ENCODE measurements at places on chromosomes 5 and 9. TPM values are rescaled to one million over a fixed set of nuclear protein-coding genes. Genes with fewer than 3 reads are reported as not detected.

DNA sequence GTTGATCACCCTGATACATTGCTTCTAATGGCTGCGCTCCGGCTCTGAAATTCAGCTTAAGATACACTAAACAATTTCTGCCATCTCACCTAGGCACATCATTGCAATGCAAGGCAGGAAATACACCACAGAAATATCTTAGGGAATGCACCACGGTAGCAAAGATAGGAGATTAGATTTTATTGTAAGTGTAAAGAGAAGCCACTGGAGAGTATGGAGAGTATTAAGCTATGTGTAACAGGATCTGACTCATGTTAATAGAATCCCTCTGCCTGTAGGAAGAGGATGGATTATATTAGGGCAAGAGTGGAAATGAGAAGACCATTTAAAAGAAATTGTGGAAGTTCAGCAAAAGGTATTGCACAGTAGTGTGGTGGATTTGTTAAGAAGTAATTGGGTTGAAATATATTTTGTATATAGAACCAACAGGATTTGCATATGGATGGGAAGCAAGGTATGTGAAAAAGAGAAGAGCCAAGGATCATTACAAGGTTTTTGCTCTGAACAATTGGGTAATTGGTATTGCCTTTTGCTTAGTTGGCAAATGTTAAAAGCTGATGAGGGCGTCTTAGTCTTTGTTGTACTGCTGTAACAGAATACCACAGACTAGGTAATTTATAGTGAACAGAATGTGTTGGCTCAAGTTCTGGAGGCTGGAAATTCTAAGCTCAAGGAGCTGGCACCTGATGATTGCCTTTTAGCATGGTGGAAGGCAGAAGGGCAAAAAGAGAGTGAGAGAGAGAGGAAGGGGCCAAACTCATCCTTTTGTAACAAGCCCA, 636.1 kb downstream of the PSAT1 start:
- no peak for DNase-seq

GRCh38 chr5:73436535-73437100, 12.0 kb downstream of the FOXD1 start:
- no peak for DNase-seq

- no peak for DNase-seq
These were observed 31.4 kb downstream of the FAM174A start for GRCh38 chr5:100566382-100567141.

DNA sequence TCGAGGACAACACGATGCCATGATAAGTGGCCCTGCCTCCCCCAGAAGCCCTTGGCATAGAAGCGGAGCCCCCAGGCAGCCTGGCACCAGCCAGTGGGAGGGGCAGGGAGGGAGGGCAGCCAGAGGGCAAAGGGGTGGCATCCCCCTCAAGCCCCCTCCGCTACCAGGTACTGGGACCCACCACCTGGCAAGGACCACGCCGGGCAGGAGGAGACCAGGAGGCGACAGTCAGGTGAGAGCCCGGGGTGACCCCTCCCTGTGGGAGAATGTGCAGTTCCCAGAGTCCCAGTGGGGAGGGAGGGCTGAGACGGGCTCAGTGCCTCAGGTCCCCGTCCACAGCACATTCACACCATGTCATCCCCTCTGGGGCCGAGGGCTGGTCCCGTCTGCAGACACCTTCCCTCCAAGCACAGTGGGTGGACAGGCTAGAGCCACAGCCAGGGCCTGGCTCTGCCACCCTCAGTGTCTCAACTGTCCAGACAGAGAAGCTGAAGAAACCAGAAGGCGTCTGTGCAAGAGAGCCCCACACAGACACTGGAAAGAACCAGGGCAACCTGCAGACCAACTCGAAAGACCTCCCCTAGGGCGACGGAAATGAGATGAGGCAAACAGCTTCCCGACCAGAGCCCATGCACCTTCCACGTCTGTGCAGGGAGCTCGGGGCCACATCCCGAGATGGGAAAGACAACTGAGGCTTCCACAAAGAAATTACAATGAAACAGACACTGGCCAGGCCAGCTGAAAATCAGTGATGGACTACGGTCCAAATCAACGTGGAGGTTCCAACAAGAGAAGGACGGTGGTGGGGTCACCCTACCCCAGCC, 11.1 kb downstream of the BRD3 start:
- DNase-seq, result no peak

- no peak for DNase-seq
These were observed 185.8 kb upstream of the IRX4 start for GRCh38 chr5:2068531-2068930.

- DNase-seq, result no peak
These were observed 12.1 kb downstream of the GALNT10 start for GRCh38 chr5:154202379-154203260.

DNA sequence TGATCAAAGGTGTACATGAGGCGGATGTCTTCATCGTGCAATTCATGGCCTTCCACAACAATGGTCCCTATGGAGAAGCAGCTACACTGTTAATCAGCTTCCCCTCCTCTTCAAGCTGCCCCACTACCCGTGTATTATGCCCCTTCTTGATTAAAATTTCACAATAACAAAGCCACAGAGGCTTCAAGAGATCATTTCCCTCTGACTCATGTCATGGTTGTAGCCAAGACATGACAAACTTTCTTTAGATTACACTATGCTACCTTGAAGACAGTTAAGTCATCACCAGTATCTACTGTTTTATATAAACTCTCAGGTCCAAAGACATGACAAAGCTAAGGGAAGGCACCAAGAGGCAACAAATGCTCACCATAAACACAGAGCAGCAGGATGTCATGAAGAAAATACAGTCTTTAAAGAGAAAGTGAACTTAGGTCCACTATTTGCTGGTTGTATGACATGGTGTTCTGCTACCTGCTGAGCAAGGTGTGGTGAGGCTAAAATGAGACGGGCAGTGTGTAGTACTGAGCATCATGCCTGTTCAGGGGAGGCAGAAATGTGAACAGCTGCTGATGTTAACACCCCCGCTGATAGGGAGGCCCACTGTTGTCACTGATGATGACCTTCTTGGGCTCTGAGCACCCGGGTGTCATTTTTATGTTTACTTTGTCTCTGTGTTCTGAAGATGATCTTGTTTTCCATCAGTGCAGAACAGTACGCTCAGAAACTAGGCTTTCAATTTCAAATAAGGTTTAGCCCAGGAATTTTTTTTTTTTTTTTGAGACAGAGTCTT, 48.3 kb downstream of the IARS1 start:
- DNase-seq, result no peak

DNA sequence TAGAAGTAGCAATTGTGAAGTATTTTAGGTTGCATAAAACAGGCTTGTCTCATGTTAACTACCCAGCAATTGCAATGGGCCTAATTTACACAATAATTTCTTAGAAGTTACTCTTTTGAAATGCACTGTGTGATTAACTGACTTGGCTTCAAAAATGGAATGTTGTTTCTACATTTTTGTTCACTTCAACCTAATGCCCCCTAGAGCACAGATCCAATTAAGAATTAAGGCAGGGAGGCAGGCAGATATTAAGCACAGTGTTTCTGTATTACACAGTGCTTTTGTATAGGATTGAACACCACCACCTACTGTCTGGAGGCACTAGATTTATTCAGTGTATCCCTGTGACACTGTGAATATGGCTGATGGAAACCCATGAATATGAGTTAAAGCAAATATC, 302.1 kb downstream of the FBXL17 start:
- no peak for DNase-seq

DNA sequence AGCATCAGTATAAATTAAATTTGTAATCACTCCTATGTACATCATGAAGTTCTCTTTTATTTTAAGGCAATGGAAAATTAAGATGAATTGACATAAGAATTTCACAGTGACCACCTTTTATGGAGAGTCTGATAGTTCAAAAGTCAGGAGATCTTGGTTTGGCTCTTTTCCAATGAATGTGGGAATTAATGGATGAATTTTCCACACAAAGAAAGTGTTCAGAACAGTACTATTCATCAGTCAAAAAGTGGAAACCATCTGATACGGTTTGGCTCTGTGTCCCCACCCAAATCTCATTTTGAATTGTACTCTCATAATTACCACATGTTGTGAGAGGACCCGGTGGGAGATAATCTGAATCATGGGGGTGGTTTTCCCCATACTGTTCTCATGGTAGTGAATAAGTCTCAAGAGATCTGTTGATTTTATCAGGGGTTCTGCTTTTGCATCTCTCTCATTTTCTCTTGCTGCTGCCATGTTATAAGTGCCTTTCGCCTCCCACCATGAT, 24.5 kb downstream of the CCDC125 start:
- no peak for DNase-seq

GLRA1 gene
- not detected for total RNA-seq

SEMA6A gene
- total RNA-seq, result 1.9 TPM

C8G gene
- 0.69 TPM for total RNA-seq

APBA1 gene
- total RNA-seq, result not detected

ACOT12 gene
- total RNA-seq, result not detected

OR1L4 gene
- total RNA-seq, result not detected

COMMD10 gene
- total RNA-seq, result 19.6 TPM

ANAPC2 gene
- total RNA-seq, result 62.2 TPM

TAF11L13 gene
- total RNA-seq, result not detected

SIL1 gene
- total RNA-seq, result 41.4 TPM

GLDC gene
- total RNA-seq, result 117 TPM

LRRC19 gene
- not detected for total RNA-seq
